ENCODE measurements at places on chromosomes 4 and X.
A peak's percentile ranks its signal among the peaks of the same experiment; 100 is the strongest.

- no peak for DNase-seq
These were observed 6.4 kb upstream of the PITX2 start for GRCh38 chr4:110629214-110629754.

DNA sequence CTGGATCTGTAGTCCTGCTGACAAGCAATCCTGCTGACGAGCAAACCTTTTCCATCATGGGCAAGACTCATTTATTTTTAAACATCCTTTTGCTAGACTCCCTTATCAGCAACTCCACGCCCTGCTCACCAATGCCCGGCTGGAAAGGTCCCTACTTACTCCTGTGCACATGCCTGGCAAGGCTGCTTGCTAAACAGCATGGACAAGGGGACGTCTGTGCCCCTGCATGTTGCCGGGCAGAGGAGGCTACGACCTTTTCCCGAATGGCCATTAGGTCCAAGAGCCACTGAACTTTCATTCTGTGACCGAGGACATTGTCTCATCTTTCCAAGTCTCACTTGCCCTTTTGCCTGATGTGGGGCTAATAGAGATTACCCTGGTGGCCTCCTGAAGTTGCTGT is 98.6 kb downstream of the MGST2 start:
- DNase-seq, result no peak

DNA sequence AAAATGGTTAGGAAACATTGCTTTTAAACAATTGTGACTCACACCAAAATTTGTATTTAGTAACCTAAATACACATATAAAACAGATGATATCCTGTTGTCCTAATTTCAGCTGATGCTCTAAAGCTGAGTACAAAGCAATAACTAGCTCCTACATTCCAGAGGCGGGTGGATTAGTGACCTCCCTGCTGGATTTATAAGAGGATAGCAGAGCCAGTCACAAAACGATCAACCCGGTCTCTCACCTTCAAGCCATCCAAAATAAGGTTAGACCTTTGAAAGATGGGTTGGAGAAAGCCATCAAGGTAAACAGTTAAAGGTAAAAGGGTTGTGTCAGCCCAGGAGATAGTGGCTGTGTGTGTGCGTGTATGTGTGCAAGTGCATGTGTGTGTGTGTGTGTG is 43.2 kb upstream of the SFRP2 start:
- no peak for DNase-seq

DNA sequence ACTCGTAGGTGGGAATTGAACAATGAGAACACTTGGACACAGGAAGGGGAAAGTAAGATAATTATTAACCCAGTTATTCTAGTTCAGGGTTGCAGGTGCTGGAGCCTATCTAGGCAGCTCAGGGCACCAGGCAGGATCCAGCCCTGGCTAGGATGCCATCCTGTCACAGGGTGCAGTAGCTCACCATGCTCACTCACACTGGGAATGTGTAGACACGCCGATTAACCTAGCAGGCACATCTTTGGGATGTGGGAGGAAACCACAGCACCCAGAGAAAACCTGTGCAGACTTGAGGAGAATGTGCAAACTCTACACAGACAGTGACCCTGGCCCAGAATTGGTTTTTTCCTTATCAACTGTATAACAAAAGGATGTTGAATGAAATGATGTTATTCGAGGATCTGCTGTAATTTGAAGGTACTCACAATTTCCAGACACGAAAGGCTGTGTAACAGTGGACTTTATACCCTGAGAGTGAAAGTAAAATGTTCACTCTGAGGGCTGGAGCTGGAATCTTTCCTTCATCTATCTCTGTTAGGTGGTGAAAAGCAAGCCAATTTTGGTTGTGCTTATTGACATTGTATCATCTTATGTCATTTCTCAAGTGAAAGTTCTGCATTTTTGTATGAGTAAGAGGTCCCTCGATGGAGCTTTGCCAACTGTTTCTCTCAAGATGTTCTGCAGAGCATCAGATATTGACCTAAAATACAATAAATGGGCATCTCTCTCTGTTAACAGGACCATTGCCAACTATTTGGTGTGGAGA is 78.8 kb downstream of the PHEX start:
- no peak for DNase-seq

DNA sequence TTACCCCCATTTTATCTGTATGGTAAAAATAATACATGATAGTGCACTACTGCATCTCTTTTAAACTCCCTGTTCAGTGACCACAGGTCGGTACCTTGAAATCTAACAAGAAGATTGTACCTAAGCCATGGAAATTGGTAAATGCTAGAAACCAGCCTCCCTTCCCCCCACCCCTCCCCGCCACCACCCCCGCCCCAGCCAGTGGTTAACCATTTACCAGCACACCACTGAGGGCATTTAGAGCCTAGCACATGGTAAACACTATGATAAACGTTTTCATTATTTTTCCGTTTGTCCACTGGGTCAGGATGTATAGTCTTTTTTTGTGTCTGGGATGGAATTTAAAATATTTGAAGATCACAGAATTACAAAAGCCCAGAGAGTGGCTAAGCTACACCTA is 703 bp upstream of the FTSJ1 start:
- no peak for DNase-seq

DNA sequence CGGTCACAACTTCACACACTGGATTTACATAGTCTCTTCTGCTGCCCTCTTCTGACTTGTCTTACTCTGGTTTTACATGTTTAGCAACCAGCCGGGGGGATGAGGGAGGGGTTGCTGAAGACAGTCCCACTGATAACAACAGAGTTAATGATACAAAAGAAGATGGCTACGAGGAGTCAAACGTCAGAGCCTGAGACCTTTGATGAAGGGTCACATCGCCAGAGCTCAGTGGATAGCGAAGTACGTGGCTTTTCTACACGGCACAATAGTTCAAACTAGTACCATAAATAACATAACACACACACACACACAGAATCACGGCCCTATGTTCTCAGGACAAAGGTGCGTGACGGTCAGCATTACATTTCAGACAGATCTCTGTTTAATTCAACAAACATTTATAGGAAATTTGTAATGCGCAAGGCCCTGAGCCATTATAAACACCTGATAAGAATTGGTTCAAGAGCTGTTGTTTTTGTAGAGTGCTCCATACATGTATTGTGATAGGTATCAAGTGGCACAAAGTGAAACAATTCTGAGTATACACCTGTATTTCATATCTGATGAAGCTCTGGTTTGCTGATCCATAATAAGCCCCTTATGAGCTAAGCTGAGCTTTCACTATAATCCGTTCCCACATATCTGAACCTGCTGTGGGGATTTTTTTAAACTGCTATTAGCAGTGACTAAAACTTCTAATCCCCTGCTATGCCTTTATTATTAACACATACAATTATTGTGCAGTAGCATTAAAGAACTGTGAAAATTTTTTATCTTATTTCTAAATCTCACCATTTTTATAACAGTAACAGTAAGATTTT is 100.0 kb downstream of the NR3C2 start:
- DNase-seq, result no peak

GRCh38 chrX:118755633-118756032 is 28.2 kb downstream of the IL13RA1 start:
- peak; percentile 23 for DNase-seq
